Activated naive CD4-positive, alpha-beta T cell (primary cell): ENCODE measurements at places on chromosomes 7 and 10.

DNA sequence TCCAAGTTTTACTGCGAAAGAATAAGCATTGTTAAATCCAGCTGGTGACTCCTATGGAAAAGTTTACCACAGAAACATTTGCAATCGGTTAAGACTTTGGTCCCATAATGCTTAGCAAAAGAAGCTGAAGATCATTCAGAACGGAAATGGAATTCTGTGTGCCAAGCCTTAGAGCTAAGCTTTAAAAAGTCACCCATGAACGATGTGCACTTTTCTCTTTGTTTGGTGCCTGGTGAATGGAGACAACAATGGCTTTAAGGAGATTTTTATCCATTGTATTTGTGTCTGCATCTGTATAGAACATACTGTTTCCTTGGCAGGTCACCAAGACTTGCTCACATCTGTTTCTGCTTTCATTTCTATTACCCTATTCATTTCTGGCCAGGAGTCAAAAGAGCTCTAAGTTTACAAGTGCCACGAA, 26.3 kb upstream of the COL1A2 start:
- no peak for DNase-seq

DNA sequence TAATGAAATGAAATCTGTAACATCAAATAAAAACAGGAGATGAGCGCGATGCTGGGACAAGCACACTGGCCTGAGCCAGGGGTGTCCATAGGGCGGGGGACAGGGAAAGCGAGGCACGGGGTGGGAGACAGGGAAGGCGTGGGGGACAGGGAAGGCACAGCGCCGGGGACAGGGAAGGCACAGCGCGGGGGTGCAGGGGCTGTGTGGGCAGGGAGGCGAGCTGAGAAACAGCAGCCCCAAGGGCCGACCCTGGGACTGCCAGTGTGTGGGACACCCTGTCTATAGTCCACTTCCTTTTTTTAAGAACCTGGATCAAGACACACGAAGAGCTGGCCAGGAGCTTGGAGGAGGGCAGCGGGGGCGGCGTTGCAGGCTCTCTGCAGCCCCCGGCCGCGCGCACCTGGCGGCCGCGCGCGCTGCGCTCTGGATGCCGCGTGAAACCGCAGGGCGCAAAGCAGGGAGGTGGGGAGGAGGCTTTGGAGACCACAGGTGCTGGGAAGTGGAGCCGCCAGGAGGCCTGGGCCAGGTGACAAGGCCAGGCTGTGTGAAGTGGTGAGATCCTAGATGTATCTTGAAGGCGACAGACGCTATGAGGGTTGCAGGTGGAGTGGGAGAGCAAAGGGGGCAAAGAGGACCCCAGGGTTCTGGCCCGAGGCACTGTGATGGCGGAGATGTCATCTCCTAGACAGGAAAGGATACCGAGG, 157.7 kb downstream of the COBL start:
- DNase-seq, result no peak

DNA sequence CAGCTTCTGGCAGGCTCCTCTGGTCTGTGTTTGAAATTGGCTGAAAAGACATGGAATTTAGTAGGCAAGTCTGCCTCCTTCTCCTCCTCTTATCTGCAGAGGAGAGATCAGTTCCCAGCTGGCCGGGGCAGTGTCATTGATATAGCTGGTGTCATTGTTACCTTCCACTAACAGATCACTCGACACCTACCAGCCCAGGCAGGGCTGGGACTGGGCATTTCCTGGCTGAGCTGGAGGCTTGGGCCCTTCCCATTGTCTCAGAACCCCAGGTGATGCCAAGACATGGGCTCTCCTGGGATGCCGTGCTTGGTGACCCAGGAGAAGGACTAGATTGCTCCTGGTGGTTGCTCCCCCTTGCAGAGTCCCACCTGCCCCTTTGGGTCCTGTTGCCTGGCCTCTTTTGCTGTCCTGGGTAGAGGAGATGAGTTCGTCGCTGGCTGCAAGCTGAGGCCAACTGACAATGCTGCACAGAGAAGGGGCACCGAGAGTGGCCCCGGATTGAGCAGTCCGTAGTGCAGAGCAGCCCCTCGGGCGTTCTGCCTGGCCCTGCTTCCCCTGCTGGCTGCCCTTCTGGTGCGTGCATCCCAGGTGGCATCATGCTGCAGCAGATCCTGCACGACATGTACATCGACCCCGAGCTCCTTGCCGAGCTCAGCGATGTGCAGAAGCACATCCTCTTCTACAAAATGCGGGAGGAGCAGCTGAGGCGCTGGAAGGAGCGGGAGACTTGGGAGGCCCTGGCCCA, at the start of gene SH2D4B:
Gene SH2D4B, plus strand, starts transcription at position 167 of the 745 bp plus-strand sequence. Its CDS starts 430 bp downstream, at position 597.
- no peak for DNase-seq

GRCh38 chr10:131819241-131820072, 81.4 kb upstream of the PPP2R2D start:
- DNase-seq, result no peak

GRCh38 chr7:8151161-8151725, 110.7 kb downstream of the ICA1 start:
- no peak for DNase-seq

DNA sequence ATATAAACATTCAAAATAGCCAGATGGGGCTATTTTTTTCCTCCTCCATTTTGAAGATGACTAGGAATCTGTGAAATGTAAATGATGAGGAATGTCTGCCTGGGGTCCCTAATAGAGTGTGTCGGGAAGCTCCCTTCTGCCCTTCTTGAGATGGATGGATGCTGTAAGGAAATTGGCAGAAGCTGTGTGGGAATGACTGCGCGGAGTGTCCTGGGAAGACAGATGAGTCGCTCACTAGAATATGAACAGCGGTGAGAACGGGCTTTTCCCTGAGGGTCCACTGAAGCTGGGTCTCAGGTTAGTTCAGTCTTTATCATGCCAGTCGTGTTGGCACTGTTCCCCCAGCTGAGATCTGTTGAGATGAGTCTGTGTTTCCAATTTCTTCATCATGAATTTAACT, 75.1 kb upstream of the PLPP4 start:
- DNase-seq, result no peak

DNA sequence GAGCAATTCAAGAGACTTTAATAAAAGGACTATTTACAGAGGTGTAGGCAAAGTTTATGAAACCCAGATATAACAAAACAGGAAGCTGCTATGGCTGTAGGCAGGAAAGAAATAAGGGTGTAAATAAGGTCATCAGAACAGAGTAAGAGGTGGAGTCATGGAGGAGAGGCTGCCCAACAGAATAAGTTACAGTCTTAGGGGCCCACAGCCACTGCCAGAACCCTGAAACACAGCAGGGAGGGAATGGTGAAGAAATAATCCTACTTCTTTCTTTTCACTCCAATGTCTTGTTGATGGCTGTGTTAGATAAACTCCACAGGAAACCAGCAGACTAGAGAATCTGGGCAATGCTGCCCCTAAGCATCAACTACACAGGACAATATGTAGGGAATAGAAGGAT, 155.8 kb upstream of the TAC1 start:
- DNase-seq, result no peak

GRCh38 chr7:2104107-2104710, 128.5 kb downstream of the MAD1L1 start:
- peak; percentile 32 for DNase-seq

- no peak for DNase-seq
Observed at GRCh38 chr7:42227541-42227935, 9.5 kb downstream of the GLI3 start.

DNA sequence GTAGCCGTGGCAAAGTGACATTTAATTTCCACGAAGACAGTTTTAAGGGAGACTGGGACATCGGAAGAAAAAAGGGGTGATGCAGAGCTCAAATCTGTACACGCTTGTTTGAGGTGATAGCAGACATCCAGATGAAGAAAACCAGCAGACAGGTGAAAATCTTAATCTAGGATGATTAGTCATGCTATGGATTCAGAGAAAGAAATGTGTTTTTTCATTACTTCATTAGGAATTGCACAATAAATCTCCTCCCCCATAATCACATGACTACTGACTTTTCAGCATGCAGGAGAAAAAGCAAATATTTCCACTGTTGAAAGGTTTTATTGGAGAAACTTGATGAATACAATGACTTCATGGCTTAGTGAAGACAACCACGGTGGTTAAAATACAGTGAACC, 2.5 kb downstream of the NUDT5 start:
- DNase-seq, result no peak

DNA sequence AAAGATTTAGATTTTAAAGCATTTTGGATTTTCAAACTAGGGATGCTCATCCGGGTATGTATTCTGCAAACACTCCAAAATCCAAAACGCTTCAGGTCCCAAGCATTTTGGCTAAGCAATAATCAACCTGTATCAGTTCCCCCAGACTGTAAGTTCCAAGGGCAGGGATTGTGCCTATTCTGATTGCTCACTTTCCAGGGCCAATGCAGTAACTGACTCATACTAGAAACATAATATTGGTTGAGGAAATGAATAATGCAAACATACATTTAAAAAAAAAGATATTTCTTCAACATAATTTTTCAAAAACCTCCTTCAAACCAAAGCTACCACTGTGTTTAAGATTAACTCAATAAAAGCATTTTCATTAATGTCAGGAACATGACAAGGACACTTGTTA, 69.5 kb downstream of the HIBADH start:
- no peak for DNase-seq

- DNase-seq, result no peak
Observed at GRCh38 chr10:91006752-91007346, 86.0 kb upstream of the ANKRD1 start.

DNA sequence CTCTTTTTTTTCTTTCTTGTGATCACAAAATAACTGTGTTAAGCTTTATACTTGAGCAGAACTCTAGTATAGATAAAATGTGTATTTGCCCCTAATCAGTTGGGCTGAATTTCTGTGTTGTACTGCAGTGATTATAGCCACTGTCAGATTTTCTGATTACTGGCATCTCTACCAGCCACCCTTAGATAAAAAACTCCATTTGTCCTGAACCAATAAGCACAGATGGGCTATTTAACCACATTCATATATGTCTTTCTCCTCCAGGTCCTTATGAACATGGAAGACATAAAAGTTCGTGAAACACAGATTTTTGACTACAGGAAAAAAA, 38.3 kb downstream of the CFAP58 start:
- DNase-seq, result no peak

DNA sequence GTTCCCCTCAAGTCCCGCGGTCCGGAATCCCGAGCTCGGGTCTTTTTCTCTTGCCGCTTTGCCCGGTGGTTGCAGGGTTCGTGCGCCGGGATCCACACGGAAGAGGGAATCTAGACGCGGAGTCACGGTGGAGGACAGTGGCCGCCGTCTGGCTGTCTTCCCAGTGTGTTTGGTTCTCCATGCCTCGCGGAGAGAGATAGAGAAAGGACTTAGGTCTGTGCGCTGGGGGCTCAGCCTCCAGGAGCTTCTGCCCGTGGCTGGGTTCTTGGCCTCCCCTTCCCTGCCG, 1.6 kb downstream of the FFAR4 start:
- DNase-seq, result no peak

DNA sequence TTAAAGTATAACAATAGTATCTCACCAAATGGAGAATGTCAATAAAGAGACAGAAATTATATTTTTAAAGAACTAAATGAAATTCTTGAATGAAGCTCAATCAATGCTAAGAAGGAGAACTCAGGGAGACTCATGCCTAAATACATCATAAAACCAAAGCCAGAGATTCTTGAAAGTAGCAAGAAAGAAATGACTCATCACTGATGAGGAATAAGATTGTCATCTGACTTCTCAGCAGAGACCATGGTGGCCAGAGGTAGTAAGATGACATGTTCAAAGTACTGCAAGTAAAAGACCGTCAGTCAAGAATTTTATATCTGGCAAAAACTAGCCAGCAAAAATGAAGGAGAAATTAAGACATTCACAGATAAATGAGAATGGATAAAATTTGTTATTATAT, 399.0 kb downstream of the GRID1 start:
- DNase-seq, result no peak

DNA sequence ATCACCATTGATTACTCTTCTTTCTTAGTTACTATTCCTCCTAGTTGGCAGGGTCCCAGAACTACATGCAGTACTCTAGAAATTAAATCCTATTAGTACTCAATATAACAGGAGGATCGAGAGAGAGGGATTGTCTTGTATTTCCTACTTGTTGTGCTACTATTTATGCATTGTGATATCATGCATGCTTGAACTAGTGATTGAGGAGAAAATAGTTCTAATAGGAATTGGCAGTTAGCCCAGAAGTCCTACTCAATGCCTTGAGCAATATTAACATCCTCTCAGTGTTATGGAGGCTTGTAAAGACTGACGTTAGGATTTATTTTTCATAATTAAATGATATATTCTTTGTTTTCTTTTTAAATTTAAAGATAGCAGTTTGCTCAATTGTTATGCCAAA, 67.4 kb downstream of the FOXP2 start:
- DNase-seq, result no peak

DNA sequence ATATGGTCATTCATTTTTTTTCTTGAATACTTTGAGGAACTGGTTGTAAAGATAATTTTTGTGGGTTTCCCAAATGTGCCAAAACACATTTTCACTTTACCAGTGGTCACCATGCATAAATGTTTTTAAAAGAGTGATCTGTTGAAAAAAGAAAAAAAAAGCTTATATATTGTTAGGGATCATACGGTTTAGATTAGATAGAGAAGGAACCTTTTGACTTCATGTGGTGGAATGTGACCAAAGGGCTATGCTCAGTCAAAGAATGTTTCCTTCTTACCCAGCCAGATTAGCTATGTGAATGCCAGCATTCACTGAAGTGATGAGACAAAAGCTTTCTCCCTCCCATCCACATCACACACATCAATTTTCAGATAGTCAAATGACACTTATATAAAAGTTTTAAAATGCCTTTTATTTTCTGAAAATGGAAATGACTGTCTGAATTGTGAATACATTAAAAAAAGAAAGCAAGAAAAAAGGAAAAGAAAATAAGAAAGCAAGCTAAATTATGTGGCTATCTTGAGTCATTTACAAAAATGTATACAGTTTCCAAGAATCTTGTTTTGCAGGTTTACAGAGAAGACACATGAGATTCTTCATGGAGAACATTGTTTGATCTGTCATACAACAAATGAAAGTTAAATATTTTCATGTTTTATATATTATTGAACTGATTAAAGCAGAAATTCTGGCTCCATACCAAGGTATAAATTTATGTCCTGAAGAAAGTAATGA, 8.6 kb upstream of the CPED1 start:
- DNase-seq, result no peak

DNA sequence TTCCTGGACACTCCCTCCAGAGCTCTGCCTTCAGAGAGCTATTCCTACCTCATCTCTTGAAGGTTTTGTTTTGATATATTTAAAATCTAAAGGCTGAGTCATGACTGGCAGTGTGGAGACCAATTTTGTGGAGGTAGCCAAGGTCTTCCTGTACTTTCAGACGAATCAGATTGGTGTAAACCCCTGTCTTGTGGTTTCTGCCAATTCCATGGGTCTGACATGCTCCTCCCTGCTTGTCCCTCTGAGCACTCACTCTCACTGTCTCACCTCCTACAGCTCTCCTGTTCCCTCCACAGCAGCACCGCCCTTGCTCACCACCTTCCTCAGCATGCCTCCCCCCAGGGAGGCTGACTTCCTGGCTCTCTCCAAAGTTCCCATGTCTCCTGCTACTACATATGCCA, 179.8 kb downstream of the NPSR1 start:
- DNase-seq, result no peak
